ENCODE measurements at places on chromosomes 2 and 18.

- no peak for DNase-seq
Measured at GRCh38 chr18:78497641-78498040, 482.0 kb upstream of the SALL3 start.

GRCh38 chr18:76208678-76209306 lies 286.2 kb downstream of the ZNF516 start:
- DNase-seq = no peak

DNA sequence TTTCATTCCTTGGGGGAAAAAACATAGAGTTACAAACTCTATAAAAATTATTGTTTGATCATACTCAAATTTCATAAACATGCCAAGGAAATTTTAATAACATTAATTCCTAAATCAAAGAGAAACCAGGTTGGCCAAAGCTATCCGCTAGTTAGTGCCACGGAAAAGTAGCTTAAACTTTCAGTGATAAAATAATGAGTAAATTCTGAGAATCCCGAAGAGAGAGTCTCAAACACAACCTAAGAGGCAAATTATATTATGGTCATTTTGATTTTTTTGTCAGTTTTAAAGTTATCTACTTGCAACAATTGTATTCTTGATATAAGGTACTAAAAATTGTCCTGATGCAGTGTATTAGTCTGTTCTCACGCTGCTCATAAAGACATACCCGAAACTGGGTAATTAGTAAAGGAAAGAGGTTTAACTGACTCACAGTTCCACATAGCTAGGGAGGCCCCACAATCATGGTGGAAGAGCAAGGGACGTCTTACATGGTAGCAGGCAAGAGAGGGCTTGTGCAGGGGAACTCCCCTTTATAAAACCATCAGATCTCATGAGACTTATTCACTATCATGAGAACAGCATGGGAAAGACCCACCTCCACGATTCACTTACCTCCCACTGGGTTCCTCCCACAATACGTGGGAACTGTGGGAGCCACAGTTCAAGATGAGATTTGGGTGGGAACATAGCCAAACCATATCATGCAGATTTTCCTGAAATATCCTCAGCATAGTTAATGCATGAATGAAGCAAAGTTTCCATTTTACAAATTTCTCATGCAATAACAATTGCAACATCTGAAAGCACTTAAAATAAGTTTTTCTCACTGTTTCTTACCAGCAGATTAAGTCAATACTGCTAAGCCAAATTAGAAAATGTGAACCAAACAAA lies 205.9 kb upstream of the STK17B start:
- peak; percentile 43 for DNase-seq

GRCh38 chr2:98348066-98348561 lies 1.9 kb downstream of the CNGA3 start:
- DNase-seq = no peak

GRCh38 chr2:215895330-215895729 lies 118.0 kb downstream of the MREG start:
- DNase-seq = no peak

- DNase-seq = no peak
Measured at GRCh38 chr18:63869851-63870250, 17.7 kb upstream of the SERPINB2 start.
